ENCODE measurements at places on chromosomes 7 and 10. TPM values are rescaled to one million over a fixed set of nuclear protein-coding genes. Genes with fewer than 3 reads are reported as not detected.

KIAA1549 gene
- total RNA-seq, result 1.7 TPM

PIK3CG gene
- 26.3 TPM for total RNA-seq

- peaks cover 6% of the 10 kb centered on the region for H3K4me1 ChIP-seq
- no peak overlapping the region for H3K27ac ChIP-seq
- no peaks in the 10 kb centered on the region for H3K36me3 ChIP-seq
- H3K4me3 ChIP-seq, result no peak overlapping the region
- DNase-seq, result no peak
These were observed 20.7 kb upstream of the GRID1 start for GRCh38 chr10:86387178-86387794.

GRCh38 chr10:22699976-22700375, 14.4 kb downstream of the PIP4K2A start:
- H3K27me3 ChIP-seq, result no peaks in the 10 kb centered on the region
- peaks cover 43% of the 10 kb centered on the region for H3K36me3 ChIP-seq
- DNase-seq, result no peak

FAM237B gene
- total RNA-seq, result not detected

CPA2 gene
- not detected for total RNA-seq

NPFFR1 gene
- not detected for total RNA-seq

ITPRID1 gene
- total RNA-seq, result not detected

JAZF1 gene
- total RNA-seq, result 6.6 TPM

EN2 gene
- total RNA-seq, result not detected

GRCh38 chr10:91610444-91610843, 22.4 kb downstream of the PPP1R3C start:
- H3K27me3 ChIP-seq, result peaks cover 3% of the 10 kb centered on the region
- H3K4me1 ChIP-seq, result peaks cover 4% of the 10 kb centered on the region
- no peak for DNase-seq
- H3K4me3 ChIP-seq, result no peak overlapping the region

DNA sequence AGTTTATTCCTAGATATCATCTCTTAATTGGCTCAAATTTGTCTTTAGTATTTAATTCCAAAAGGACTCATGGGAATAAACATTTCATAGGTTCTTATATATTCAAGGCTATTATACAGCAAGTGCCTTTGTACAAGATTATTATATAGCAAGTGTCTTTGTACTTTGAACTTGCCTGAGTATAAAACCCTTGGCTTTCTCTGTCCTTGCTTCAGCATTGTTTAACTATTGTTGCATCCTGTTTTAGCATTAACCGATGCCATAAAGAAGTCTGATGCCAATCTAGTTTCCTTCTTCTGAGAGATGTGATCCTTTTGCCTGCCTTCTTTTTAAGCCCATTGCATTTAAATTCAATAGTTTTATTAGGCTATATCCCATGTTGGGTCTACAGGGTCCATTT, 270.0 kb downstream of the NEBL start:
- DNase-seq, result no peak
- H3K4me3 ChIP-seq, result no peak overlapping the region
- H3K4me1 ChIP-seq, result no peaks in the 10 kb centered on the region
- H3K27me3 ChIP-seq, result no peaks in the 10 kb centered on the region
- H3K27ac ChIP-seq, result no peak overlapping the region

DNA sequence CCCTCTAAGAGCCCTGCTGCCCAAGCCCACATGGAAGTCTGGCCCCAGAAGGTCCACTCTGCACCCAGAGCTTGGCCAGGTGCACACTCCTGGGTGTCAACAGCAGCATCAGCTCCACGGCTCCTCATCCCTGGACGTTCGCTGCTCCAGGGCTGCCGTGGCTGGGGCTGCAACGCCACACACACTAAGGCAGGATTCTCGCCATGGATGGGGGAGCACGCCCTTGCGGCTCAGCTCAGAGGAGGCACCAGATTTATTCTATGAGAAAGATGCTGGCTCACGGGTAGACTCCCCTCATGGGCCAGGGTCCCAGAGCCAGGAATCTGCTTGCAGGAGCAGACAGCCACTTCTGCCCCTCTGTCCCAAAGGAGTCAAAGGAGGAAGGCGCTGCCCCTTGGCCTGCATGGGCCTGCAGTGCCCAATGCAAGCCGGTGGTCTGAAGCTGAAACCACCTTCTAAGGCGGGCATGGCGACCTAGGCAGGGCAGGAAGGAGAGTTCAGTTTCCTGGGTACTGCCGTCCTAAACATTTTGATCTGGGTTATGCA, 42.1 kb downstream of the CFAP46 start:
- H3K27ac ChIP-seq, result no peak overlapping the region
- no peaks in the 10 kb centered on the region for H3K36me3 ChIP-seq
- peaks cover 13% of the 10 kb centered on the region for H3K27me3 ChIP-seq
- DNase-seq, result no peak
- no peak overlapping the region for H3K4me3 ChIP-seq

IGFBP3 gene
- total RNA-seq, result 0.33 TPM

DNA sequence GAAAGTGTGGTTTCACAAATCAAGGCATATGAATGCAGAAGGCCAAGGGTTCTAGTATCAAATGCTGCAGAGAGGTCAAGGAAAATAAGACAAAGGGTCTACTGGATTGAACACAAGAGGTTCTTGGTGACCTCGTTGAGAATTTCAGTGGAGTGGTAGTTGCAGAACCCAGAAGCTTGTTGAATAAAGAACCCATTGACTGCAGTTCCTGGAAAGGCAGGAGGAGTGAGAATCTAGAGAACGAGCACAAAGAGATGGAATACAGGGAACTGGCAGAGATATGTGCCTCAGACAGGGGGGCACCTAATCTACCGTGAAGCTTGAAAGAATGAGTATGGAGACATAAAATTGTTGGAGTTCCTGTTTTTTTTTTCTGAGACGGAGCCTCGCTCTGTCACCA, 3.5 kb upstream of the SEPTIN7 start:
- no peak for DNase-seq
- no peaks in the 10 kb centered on the region for H3K27me3 ChIP-seq
- H3K4me1 ChIP-seq, result peaks cover 5% of the 10 kb centered on the region
- H3K27ac ChIP-seq, result no peak overlapping the region

DNA sequence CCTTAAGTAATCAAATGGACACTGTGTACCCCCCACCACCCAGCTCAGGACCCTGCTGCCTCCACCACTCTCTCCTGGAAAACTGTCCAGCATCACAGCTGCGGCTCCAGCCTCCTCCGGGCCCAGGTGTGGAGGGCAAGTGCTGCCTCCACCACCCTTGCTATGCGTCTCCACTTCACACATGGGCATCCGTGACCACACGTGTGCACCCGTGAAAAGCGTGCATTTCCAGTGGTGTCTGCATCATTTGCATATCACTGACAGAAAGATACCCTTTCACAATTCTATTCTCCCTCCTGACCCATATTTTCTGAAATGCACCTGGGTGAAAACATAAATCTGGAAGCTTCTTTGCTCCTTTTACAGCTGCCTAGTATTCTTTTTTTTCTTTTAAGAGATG, 89.7 kb upstream of the PDGFA start:
- no peaks in the 10 kb centered on the region for H3K27me3 ChIP-seq
- peaks cover 72% of the 10 kb centered on the region for H3K36me3 ChIP-seq
- no peak for DNase-seq
- peak overlapping the region; percentile 69 for H3K4me3 ChIP-seq
- H3K4me1 ChIP-seq, result peaks cover 77% of the 10 kb centered on the region

GRCh38 chr7:97138830-97139229, 21.3 kb downstream of the SDHAF3 start:
- H3K4me3 ChIP-seq, result no peak overlapping the region
- no peak for DNase-seq
- H3K36me3 ChIP-seq, result peaks cover 66% of the 10 kb centered on the region
- H3K27me3 ChIP-seq, result no peaks in the 10 kb centered on the region

GRCh38 chr10:1661416-1661815, 75.9 kb downstream of the ADARB2 start:
- H3K4me3 ChIP-seq, result no peak overlapping the region
- peaks cover 24% of the 10 kb centered on the region for H3K27me3 ChIP-seq
- no peak for DNase-seq
- no peak overlapping the region for H3K27ac ChIP-seq
- H3K4me1 ChIP-seq, result no peaks in the 10 kb centered on the region

GRCh38 chr10:104509981-104510380, 131.1 kb upstream of the SORCS3 start:
- H3K4me3 ChIP-seq, result no peak overlapping the region
- no peaks in the 10 kb centered on the region for H3K36me3 ChIP-seq
- H3K27me3 ChIP-seq, result peaks cover 10% of the 10 kb centered on the region
- no peak for DNase-seq
- H3K27ac ChIP-seq, result no peak overlapping the region

GRCh38 chr10:33231621-33232350, 102.7 kb downstream of the NRP1 start:
- H3K4me1 ChIP-seq, result peaks cover 6% of the 10 kb centered on the region
- H3K4me3 ChIP-seq, result no peak overlapping the region
- DNase-seq, result no peak

ERVW-1 gene
- total RNA-seq, result not detected

GRCh38 chr10:110566472-110567200, 859 bp upstream of the SMC3 start:
- H3K27me3 ChIP-seq, result peaks cover 7% of the 10 kb centered on the region
- H3K4me1 ChIP-seq, result peaks cover 32% of the 10 kb centered on the region
- H3K4me3 ChIP-seq, result peak overlapping the region; percentile 95
- DNase-seq, result no peak
- peaks cover 14% of the 10 kb centered on the region for H3K36me3 ChIP-seq

GRCh38 chr7:94813917-94814316, 93.5 kb upstream of the PPP1R9A start:
- no peak overlapping the region for H3K27ac ChIP-seq
- DNase-seq, result no peak
- no peaks in the 10 kb centered on the region for H3K36me3 ChIP-seq

- no peak overlapping the region for H3K27ac ChIP-seq
- no peaks in the 10 kb centered on the region for H3K27me3 ChIP-seq
- peaks cover 4% of the 10 kb centered on the region for H3K4me1 ChIP-seq
- H3K4me3 ChIP-seq, result no peak overlapping the region
- no peak for DNase-seq
These were observed 12.6 kb upstream of the ARL4A start for GRCh38 chr7:12674861-12675260.

DNA sequence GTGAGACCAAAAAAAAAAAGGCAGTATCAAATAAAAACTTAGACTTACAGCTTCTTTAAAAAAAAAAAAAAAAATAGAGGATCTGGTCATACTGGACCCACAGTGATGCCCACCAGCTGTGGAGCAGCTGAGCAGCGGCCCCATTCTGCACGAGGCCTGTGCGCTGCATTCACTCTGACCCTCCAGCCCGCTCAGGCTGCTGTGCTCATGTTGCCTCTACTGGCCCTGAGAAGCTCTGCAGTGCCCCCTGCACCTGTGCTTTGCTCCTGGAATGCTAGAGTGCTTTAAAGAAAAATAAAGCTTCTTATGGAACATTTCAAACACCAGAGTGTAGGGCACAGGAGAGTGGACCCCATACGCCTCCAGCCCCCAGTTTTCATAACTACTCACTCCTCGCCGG, 33.2 kb downstream of the TMEM120A start:
- no peak overlapping the region for H3K4me3 ChIP-seq
- H3K4me1 ChIP-seq, result no peaks in the 10 kb centered on the region
- DNase-seq, result no peak
- no peaks in the 10 kb centered on the region for H3K27me3 ChIP-seq

ACTL6B gene
- total RNA-seq, result not detected

DNA sequence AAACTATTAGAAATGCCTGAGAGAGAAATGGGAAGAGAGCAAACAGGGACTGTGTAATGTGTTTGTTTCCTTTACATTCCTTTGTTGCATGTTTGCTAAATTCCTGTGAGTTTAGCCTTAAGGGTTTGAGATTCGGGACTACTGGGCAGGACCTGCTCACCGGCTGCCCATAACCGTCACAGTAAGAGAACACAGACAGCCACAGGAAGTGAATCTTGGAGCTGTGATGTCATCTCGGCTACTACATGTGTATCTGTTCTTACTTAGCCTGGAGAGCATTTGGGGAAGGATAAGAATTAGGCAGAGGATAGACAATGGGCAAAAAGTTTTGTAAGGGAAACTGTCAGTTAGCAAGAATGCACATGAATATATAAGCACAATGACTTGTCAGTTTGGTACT, 485.1 kb upstream of the KLF6 start:
- no peak for DNase-seq
- H3K27me3 ChIP-seq, result peaks cover 11% of the 10 kb centered on the region
- peaks cover 7% of the 10 kb centered on the region for H3K4me1 ChIP-seq
- H3K36me3 ChIP-seq, result no peaks in the 10 kb centered on the region
- H3K4me3 ChIP-seq, result no peak overlapping the region

HYAL4 gene
- total RNA-seq, result not detected

- no peak overlapping the region for H3K4me3 ChIP-seq
- peaks cover 41% of the 10 kb centered on the region for H3K4me1 ChIP-seq
- H3K36me3 ChIP-seq, result peaks cover 28% of the 10 kb centered on the region
- no peak for DNase-seq
- peak overlapping the region; percentile 90 for H3K27ac ChIP-seq
These were observed 96.4 kb downstream of the HIPK2 start for GRCh38 chr7:139681463-139681755.

C10orf67 gene
- total RNA-seq, result 0.45 TPM

DNA sequence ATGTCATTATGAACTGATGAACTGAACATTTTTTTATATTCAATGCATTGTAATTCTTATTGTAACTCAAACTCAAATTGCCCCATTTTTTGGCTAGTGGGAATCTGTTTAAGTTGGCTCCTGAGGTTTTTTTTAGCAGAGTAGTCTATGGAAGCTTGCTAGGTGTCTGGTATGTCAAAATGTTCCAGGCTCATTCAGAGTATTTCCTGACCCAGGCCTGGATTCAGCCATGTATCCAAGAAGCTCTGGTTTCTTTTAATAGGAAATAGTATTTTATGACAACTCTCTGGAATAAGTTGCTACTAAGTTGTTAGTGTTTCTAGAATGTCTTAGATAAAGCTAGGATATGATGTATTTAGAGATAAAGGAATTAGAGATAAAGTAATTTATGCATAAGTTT, 288.0 kb downstream of the ARL4A start:
- H3K27me3 ChIP-seq, result peaks cover 8% of the 10 kb centered on the region
- no peak overlapping the region for H3K4me3 ChIP-seq
- DNase-seq, result no peak
- no peak overlapping the region for H3K27ac ChIP-seq
- no peaks in the 10 kb centered on the region for H3K4me1 ChIP-seq

- peaks cover 6% of the 10 kb centered on the region for H3K27me3 ChIP-seq
- H3K4me3 ChIP-seq, result peak overlapping the region; percentile 66
These were observed 7.2 kb downstream of the CPA2 start for GRCh38 chr7:130273933-130274255.

MRC1 gene
- 0.06 TPM for total RNA-seq

- no peaks in the 10 kb centered on the region for H3K36me3 ChIP-seq
- H3K27ac ChIP-seq, result no peak overlapping the region
- H3K27me3 ChIP-seq, result peaks cover 13% of the 10 kb centered on the region
- no peak overlapping the region for H3K4me3 ChIP-seq
These were observed 27.8 kb downstream of the UNC5B start for GRCh38 chr10:71239946-71240795.

EPHA1 gene
- 3.4 TPM for total RNA-seq

WIPF3 gene
- not detected for total RNA-seq

Measured in activated naive CD8-positive, alpha-beta T cell treated with anti-CD3 and anti-CD28 coated beads for 36 hours (primary cell).